ENCODE measurements at places on chromosomes 6 and 20. TPM values are rescaled to one million over a fixed set of nuclear protein-coding genes. Genes with fewer than 3 reads are reported as not detected.

Gene KIAA1586
- total RNA-seq: 16.6 TPM

Gene DHX35
- 11.5 TPM for total RNA-seq

Gene STMN3
- total RNA-seq: 94.7 TPM

Gene C20orf204
- 4.5 TPM for total RNA-seq

Gene GJA10
- not detected for total RNA-seq

Gene OR2H2
- not detected for total RNA-seq

Gene BTN1A1
- not detected for total RNA-seq

Gene SLC22A16
- total RNA-seq: not detected

Gene FRMD1
- not detected for total RNA-seq

Gene CRISP3
- not detected for total RNA-seq

Gene HSPA1L
- 8.1 TPM for total RNA-seq

Gene CRISP2
- not detected for total RNA-seq

Gene SEMG1
- not detected for total RNA-seq

Gene OXT
- 1.5 TPM for total RNA-seq

Gene TUBB1
- total RNA-seq: not detected

Gene SNX21
- 2.5 TPM for total RNA-seq

Gene DEFB119
- total RNA-seq: not detected

Gene TAP1
- total RNA-seq: 163 TPM

Gene LIME1
- 186 TPM for total RNA-seq

Gene POLR1C
- 49.8 TPM for total RNA-seq

Gene CST2
- total RNA-seq: not detected

Gene SH3BGRL2
- total RNA-seq: 8.9 TPM

Gene DEFB132
- total RNA-seq: not detected

Gene TRIM15
- not detected for total RNA-seq

Gene CDKAL1
- total RNA-seq: 28.5 TPM

Gene CEP162
- 7.6 TPM for total RNA-seq

Gene ABHD16B
- total RNA-seq: not detected

Gene AGER
- 42.6 TPM for total RNA-seq

Gene RNF144B
- 4.3 TPM for total RNA-seq

Gene AURKA
- 1.3 TPM for total RNA-seq

Gene PSORS1C2
- not detected for total RNA-seq

Gene SRSF6
- 174 TPM for total RNA-seq

Gene TMEM14A
- total RNA-seq: 8.4 TPM

Gene TMEM200A
- total RNA-seq: 1.2 TPM

Gene RNF39
- total RNA-seq: not detected

Gene DNAH8
- total RNA-seq: 0.03 TPM

Gene GRM4
- 0.38 TPM for total RNA-seq

Gene SLA2
- total RNA-seq: 46.0 TPM

Gene LY86
- 3.2 TPM for total RNA-seq

Gene ENPP1
- 0.36 TPM for total RNA-seq

Gene GRM1
- not detected for total RNA-seq

Gene GATA5
- total RNA-seq: not detected

Gene KIF25
- total RNA-seq: not detected

Gene PNLDC1
- not detected for total RNA-seq
